ENCODE measurements at places on chromosomes 12 and 14.

DNA sequence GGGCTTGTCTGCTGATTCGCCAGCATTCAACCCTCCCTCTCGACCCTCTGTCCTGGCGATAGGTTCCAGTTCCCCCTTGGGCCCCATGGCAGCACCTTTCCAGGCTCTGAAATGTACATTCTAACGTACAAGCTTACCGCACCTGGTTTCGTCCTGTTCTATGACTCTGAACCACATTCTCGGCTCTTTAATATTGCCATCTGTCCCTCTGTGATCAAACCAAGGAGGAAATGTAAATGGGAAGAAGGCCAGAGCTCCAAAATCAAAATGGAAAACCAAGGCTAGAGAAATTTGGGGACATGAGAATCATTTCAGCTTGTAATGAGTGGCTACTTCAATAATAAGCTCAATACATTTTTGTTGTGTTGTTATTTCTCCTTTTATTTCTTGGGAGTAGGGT, 117.2 kb downstream of the TTC7B start:
- DNase-seq, result no peak

DNA sequence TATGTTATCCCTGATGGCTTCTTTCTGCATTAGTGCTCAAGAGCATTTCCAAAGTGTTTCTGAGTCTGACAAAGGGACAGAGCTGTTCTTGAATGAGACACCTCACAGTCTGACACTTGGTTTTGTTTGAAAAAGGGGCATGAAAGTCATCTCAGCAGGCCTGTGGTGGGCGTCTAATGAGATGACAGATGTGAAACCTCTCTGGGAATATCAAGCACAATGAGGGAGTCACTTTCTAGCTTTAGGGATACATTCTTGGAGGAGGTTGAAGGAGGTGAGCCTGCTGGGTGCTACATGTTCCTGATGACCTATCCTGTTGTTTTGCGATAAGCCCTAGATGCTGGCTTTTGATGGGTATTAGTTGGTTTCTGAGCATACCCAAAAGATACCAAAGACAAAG, 290.5 kb downstream of the NUAK1 start:
- DNase-seq, result no peak

DNA sequence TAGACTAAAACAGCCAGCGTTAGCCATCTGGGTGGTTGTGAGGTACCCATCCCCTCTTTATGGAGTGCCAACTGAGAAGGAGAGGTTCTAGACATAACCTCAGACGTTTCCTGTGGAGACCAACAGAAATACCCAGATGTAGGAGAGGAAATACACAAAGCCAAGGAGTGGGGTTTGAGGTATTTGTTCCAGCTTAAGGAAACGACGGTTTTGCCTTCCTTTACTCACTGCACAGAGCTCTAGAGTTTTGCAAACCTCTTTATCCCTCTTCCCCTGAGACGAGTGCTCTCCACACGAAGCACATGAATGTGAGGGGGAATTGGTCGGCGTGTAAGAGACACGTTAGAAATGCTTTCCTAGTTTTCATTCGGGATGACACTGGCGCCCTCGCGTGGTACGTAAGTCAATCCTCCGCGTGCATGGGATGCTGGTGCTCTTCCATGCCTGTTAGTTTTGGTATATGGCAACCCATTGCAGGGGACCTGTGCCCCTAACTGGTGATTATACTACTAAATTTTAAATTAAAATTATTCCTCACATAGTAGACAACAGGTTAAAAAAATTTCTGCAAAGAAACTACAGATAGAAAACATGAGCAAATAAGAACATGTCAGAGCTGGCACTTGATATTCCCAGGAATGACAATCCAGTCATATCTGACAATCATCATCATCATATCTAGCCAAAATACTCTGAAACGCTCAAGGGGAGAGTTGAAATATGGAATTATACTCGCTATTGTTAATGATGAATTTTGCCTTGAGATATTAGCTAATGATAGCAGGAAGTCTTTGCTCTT, 121.7 kb downstream of the PPM1H start:
- no peak for DNase-seq

GRCh38 chr14:88325883-88326282, 2.8 kb upstream of the KCNK10 start:
- no peak for DNase-seq

GRCh38 chr14:55713486-55713885, 133.5 kb downstream of the KTN1 start:
- no peak for DNase-seq

GRCh38 chr12:116165036-116165425, 112.5 kb downstream of the MED13L start:
- DNase-seq, result no peak

GRCh38 chr12:15536446-15536845, 214.1 kb downstream of the PTPRO start:
- DNase-seq, result no peak

GRCh38 chr12:120761519-120761934, 35.9 kb downstream of the ACADS start:
- no peak for DNase-seq
